ENCODE measurements at places on chromosomes 13 and 19.

DNA sequence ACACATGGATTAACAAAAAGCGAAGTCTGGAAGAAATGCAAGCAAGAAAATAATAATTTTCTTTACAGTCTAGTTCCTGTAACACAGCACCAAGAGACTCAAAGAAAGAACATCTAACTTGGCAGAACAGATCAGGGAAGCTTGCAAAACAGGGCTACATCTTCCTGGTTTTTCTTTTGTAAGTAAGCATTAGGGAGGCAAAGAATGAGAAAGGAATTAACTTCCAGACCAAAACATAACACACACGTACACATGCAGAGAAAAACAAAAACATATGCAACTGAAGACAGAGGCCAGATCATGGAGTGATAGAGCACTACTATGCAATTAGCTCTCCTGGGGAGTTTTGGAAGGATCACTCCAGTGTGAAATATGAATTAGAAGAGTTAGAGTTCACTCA is 120.5 kb downstream of the DIAPH3 start:
- DNase-seq, result no peak

- no peak for DNase-seq
These were observed 20.3 kb upstream of the GPR32 start for GRCh38 chr19:50750010-50750409.

GRCh38 chr13:51704399-51705313 is 99.3 kb downstream of the DHRS12 start:
- DNase-seq, result no peak

- no peak for DNase-seq
These were observed 51.6 kb upstream of the EHD2 start for GRCh38 chr19:47661611-47662010.

- no peak for DNase-seq
These were observed 29.6 kb upstream of the KLF2 start for GRCh38 chr19:16295057-16295456.

- DNase-seq, result no peak
These were observed 1.9 kb upstream of the FAM174C start for GRCh38 chr19:1273263-1274041.

DNA sequence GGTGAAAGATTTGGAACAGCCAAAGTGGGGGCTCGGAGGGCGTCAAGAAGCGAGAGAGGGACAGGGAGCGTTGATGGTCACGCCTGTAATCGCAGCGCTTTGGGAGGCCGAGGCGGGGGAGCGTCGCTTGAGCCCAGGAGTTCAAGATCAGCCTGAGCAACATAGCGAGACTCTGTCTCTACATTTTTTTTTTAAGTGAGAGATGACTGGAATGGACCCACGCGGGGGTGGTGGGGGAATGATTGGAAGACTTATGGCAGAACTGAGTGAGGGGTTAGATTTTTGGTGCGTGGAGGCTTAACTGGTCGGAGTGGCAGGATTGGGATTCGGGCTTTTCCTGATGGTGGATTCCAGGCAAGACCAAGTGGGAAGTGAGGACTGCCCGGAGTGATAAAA is 725 bp downstream of the PSMD8 start:
- DNase-seq, result no peak

GRCh38 chr13:96946709-96947311 is 47.5 kb downstream of the OXGR1 start:
- DNase-seq, result no peak

DNA sequence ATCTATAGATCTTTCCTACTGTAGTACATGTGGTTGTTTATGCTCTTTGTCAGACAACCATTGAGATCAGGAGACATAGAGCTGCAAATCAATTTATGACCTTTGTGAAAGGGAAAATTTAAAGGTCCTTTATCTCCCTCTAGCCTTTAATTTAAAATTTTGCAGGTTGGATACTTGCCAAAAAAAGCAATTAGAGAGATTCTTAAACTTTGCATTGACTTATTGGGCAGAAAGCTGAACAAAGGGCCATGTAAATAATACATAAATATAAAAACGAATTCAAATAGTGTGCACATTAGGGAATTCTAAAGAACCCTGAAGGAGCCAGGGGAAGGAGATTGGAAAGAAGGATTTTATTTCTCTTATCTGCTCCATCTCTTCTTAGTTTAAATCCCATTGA is 22.0 kb upstream of the RB1 start:
- DNase-seq, result no peak

- DNase-seq, result no peak
These were observed 87.9 kb downstream of the LRCH1 start for GRCh38 chr13:46640843-46641242.

- no peak for DNase-seq
These were observed at the start of gene ACOD1 for GRCh38 chr13:76948149-76948548. ACOD1 (plus strand) TSS chr13:76948511; CDS start chr13:76948559, 48 bp downstream.

GRCh38 chr13:45051315-45051714 is 62.0 kb downstream of the GPALPP1 start:
- DNase-seq, result no peak

- no peak for DNase-seq
These were observed 7.7 kb upstream of the ONECUT3 start for GRCh38 chr19:1745589-1746031.

- no peak for DNase-seq
These were observed 14.8 kb downstream of the LYPD3 start for GRCh38 chr19:43450545-43450997.

GRCh38 chr19:5093948-5094718 is 125.2 kb downstream of the KDM4B start:
- no peak for DNase-seq

DNA sequence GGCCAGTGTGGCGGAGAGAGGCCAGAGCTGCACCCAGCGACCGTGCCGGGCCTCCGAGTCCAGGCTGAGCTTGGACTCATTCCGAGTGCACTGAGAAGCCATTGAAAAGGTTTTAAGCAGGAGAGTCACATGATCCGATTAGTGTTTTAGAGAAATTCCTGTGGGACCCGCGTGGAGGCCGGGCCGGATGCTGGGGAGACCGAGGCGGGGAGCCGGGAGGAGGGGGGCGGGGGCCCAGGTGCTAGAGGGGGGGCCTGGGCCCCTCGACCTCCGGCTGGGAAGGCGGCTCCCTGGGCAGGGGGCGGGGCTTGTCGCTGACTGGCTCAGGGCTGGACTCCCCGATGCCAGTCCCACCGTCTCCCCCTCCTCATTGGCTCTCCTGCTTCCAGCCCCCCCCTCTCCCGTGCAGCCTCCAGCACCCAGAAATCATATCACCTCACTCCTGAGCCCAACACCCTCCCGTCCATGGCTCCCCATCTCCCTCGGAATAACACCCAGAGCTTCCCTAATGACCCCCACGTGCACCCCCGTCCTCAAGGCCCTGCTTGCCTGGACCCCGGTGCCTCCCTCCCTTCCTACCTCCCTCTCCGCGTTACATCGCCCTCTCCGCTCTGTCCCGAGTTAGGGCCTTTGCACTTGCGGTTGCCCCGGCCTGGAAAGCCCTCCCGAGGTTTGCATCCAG is 5.2 kb upstream of the ZNF579 start:
- DNase-seq, result no peak

GRCh38 chr13:72415817-72416216 is 311.6 kb downstream of the MZT1 start:
- DNase-seq, result no peak

GRCh38 chr13:29532116-29532515 is 63.4 kb downstream of the SLC7A1 start:
- DNase-seq, result no peak

Measured in esophagus squamous epithelium (tissue), 5 donors.